ENCODE measurements at places on chromosomes 16 and 17.

- H3K4me1 ChIP-seq: peaks cover 41% of the 10 kb centered on the region
- no peak overlapping the region for H3K4me3 ChIP-seq
- DNase-seq: no peak
- peak overlapping the region; percentile 78 for H3K27ac ChIP-seq
- no peaks in the 10 kb centered on the region for H3K27me3 ChIP-seq
Measured at GRCh38 chr17:78999056-78999768, 10.4 kb downstream of the CANT1 start.

DNA sequence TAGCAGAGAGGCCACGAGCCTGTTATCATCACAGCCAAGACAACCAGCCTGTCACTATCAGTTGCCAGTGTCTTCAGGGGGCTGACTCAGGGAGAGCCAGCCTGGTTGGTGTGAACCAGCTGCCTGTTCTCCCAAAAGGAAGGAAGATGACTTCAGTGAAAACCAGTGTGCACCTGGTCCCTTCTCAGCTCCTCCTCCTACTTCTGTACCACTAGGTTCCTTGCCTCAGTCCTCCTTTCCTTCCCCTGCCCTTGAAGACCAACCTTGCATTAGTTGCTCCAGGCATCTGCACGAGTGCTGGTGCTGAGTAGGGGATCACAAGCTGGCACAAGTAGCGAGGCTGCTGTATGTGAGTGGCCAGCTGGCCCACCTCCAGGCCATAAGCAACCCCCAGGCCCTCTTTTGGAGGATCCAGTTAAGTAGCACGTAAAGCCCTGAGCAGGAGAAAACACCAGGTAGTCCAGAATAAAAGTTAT is 8.5 kb downstream of the TUBG1 start:
- H3K36me3 ChIP-seq: peaks cover 20% of the 10 kb centered on the region
- no peak for DNase-seq
- H3K4me3 ChIP-seq: no peak overlapping the region
- H3K27ac ChIP-seq: no peak overlapping the region
- peaks cover 7% of the 10 kb centered on the region for H3K4me1 ChIP-seq

DNA sequence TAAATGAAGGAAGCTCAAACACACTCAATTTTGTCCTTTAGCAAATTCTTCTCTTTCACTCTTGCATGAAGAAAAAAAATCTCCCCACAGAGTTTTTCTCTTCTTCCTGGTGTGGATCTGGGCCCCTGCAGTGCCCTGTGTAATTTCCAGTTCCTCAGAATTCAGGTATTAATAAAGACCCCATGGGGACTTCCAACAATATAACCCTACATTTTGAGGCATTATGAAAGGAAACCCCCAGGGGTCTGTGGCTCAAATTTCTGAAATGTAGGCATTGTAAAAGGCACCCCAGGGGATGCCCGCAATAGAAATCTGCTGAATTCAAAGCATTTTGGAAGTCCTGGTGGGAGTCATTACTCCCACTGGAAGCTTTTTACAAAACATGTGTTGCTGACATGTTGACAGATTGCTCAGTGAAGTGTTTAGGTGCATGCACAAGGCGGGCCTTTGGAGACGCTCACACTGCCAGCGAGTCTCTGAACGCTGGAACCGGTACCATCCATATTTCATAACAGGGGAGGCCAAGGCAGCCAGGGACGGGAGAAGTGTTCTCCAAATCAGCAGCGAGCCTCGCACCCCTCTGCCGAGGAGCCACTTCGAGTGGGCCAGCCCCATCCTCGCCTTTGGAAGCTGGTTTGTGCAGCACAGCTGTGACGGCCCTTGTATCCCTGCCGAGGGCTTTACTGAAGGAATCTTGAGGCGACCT is 154.0 kb downstream of the ZNF423 start:
- peak overlapping the region; percentile 27 for H3K4me3 ChIP-seq
- no peak for DNase-seq
- H3K27me3 ChIP-seq: no peaks in the 10 kb centered on the region
- H3K36me3 ChIP-seq: no peaks in the 10 kb centered on the region
- H3K4me1 ChIP-seq: peaks cover 56% of the 10 kb centered on the region

- no peaks in the 10 kb centered on the region for H3K27me3 ChIP-seq
- DNase-seq: no peak
- no peaks in the 10 kb centered on the region for H3K36me3 ChIP-seq
- H3K27ac ChIP-seq: no peak overlapping the region
- no peak overlapping the region for H3K4me3 ChIP-seq
Measured at GRCh38 chr17:66779237-66779606, 55.7 kb upstream of the CACNG5 start.

- H3K27ac ChIP-seq: peak overlapping the region; percentile 91
- peak overlapping the region; percentile 94 for H3K4me3 ChIP-seq
- H3K36me3 ChIP-seq: no peaks in the 10 kb centered on the region
Measured at GRCh38 chr17:7884581-7885366, 3.8 kb upstream of the CHD3 start.

- H3K4me1 ChIP-seq: peaks cover 10% of the 10 kb centered on the region
- no peaks in the 10 kb centered on the region for H3K27me3 ChIP-seq
- no peak overlapping the region for H3K4me3 ChIP-seq
- no peak overlapping the region for H3K27ac ChIP-seq
Measured at GRCh38 chr17:17549732-17550366, 41.7 kb downstream of the PEMT start.

GRCh38 chr16:64704386-64704785 is 417.5 kb downstream of the CDH11 start:
- H3K27ac ChIP-seq: no peak overlapping the region
- H3K36me3 ChIP-seq: no peaks in the 10 kb centered on the region
- no peak for DNase-seq
- no peaks in the 10 kb centered on the region for H3K27me3 ChIP-seq
- H3K4me1 ChIP-seq: no peaks in the 10 kb centered on the region
- no peak overlapping the region for H3K4me3 ChIP-seq

GRCh38 chr17:57868007-57868909 is 18.4 kb upstream of the MRPS23 start:
- H3K27me3 ChIP-seq: no peaks in the 10 kb centered on the region
- H3K27ac ChIP-seq: peak overlapping the region; percentile 94
- peaks cover 30% of the 10 kb centered on the region for H3K4me1 ChIP-seq
- peak; percentile 69 for DNase-seq
- peak overlapping the region; percentile 45 for H3K4me3 ChIP-seq

GRCh38 chr17:75872434-75873351 is 5.7 kb downstream of the TRIM47 start:
- peak overlapping the region; percentile 57 for H3K4me3 ChIP-seq
- no peaks in the 10 kb centered on the region for H3K27me3 ChIP-seq
- H3K36me3 ChIP-seq: peaks cover 7% of the 10 kb centered on the region

- peak overlapping the region; percentile 72 for H3K27ac ChIP-seq
- H3K4me1 ChIP-seq: peaks cover 2% of the 10 kb centered on the region
- no peaks in the 10 kb centered on the region for H3K27me3 ChIP-seq
- H3K36me3 ChIP-seq: no peaks in the 10 kb centered on the region
- H3K4me3 ChIP-seq: peak overlapping the region; percentile 79
Measured at GRCh38 chr16:22375117-22375962, 921 bp upstream of the CDR2 start.

GRCh38 chr16:72092832-72093447 is 480 bp downstream of the TXNL4B start:
- DNase-seq: no peak
- H3K27ac ChIP-seq: peak overlapping the region; percentile 79
- peaks cover 22% of the 10 kb centered on the region for H3K4me1 ChIP-seq
- no peaks in the 10 kb centered on the region for H3K27me3 ChIP-seq
- peak overlapping the region; percentile 97 for H3K4me3 ChIP-seq

DNA sequence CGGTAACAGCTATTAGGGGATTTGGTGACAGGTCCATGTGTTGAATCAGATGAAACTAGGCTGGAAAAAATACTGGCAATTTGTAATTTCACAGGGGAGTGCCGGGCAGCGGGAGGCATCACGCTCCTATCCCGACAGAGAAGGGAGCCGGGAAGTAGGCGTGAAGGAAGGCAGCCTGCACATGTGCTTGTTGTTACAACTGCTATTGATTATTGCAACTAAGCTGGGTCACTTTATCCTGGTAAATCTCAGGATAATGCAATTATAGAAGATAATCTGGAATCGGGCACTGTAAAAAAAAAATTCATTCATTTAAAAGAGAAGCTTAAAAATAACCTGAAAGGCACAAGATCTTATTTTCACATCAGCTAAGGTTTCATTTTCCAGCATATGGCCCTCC is 180.6 kb downstream of the FOXL1 start:
- peaks cover 5% of the 10 kb centered on the region for H3K4me1 ChIP-seq
- H3K27me3 ChIP-seq: no peaks in the 10 kb centered on the region
- H3K4me3 ChIP-seq: no peak overlapping the region
- no peak for DNase-seq

DNA sequence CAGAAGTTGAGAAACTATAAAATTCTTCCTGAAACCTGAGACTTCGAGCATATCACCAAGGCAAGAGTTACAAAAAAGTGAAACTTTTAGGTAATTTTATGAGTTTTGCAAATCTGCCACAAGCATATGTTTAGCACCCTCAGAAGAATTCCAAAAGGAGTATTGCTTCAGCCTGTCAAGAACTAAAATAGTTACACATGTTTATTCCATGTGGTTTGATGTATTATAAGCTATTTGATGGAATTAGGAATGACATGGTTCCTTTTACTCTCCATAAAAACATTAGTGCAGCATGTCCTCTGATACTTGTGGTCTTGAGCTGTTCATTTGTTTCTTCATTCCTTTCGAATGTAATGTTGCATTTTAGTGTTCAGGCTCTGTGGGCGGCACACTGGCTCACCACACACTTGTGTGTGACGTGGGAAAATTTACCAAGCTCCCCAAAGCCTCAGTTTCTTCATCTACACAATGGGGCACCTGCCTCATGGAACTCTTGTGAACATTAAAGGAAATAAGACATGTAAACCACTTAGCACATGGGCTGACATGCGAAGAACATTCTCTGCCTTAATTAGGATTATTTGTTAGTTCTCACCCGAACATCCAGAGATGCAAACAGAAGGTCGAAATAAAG is 204.2 kb upstream of the FOXF1 start:
- H3K36me3 ChIP-seq: no peaks in the 10 kb centered on the region
- no peak overlapping the region for H3K4me3 ChIP-seq
- H3K4me1 ChIP-seq: no peaks in the 10 kb centered on the region
- no peaks in the 10 kb centered on the region for H3K27me3 ChIP-seq
- no peak overlapping the region for H3K27ac ChIP-seq

DNA sequence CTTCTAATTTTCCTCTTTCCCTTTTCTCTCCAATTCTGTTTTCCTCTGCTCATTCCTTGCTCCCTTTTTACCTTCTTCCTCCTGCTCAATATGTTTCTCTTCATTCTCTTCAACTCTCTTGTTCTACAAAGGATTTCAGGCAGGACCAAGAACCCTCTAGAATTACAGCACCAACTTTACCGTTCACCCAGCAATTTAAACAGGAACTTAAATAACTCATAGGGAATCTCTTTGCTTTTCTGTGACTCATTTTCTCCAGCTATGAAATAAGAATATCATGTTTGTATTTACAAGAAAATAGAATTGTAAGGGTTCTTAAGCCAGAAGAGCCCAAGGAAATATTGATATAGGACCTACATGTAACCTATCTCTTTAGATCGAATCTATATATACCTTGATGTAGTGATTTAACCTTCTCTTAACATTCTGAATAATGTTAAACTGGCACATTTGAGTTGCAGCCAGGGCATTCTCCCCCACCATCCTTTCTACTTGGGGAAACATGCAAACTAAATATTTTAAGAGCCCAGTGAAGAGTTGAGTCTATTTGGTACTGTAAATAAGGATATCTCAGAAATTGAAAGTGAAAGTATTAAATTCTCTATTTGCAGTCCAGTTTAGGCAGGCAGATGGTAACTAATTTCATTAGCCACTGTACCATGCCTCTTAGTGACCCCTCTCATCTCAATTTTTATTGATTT is 137.0 kb downstream of the ANKFN1 start:
- no peak overlapping the region for H3K27ac ChIP-seq
- no peak for DNase-seq
- H3K27me3 ChIP-seq: no peaks in the 10 kb centered on the region
- H3K36me3 ChIP-seq: no peaks in the 10 kb centered on the region
- peak overlapping the region; percentile 43 for H3K4me3 ChIP-seq

All from thoracic aorta (tissue), 2 donors.